ENCODE measurements at places on chromosomes 7 and 10.

GRCh38 chr10:67827811-67828210 is 10.2 kb downstream of the DNAJC12 start:
- DNase-seq: no peak

GRCh38 chr7:16804674-16805439 is at the start of gene AGR2:
AGR2 (minus strand) TSS chr7:16804999; CDS start chr7:16801796, 3,203 bp downstream.
- DNase-seq: no peak

GRCh38 chr7:148192491-148192890 is 398.1 kb upstream of the C7orf33 start:
- DNase-seq: no peak

DNA sequence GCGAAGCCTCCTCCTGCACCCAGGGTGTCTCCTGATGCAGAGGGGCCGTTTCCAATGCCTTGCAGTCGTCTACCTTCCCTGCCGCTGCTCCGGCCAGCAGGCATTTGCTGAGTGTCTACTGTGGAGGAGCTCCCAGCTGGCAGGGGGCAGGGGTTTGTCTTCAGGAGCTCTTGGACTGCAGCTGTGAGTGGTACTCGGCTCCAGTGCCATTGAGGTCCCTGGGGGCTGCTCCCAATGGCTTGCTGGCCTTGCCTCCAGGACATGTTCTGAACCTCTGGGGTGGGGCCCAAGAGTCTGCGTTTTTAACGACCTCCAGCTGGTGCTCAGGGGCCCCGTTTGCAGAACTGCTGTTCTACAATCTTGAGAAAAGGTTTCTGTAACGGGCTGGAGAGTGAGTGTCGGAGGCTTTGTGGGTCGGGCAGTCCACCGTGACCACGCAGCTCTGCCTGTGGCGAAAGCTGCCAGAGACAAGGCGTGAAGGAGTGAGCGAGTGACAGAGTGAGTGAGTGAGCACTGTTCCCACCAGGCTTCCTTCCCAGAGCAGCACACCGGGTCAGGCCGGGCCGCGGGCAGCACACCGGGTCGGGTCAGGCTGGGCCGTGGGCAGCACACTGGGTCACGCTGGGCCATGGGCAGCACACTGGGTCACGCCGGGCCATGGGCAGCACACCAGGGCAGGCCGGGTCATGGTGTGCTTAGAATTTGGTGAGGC is 520.2 kb downstream of the PTPRN2 start:
- DNase-seq: no peak

- DNase-seq: no peak
Measured at GRCh38 chr10:30096564-30096963, 37.2 kb upstream of the JCAD start.

DNA sequence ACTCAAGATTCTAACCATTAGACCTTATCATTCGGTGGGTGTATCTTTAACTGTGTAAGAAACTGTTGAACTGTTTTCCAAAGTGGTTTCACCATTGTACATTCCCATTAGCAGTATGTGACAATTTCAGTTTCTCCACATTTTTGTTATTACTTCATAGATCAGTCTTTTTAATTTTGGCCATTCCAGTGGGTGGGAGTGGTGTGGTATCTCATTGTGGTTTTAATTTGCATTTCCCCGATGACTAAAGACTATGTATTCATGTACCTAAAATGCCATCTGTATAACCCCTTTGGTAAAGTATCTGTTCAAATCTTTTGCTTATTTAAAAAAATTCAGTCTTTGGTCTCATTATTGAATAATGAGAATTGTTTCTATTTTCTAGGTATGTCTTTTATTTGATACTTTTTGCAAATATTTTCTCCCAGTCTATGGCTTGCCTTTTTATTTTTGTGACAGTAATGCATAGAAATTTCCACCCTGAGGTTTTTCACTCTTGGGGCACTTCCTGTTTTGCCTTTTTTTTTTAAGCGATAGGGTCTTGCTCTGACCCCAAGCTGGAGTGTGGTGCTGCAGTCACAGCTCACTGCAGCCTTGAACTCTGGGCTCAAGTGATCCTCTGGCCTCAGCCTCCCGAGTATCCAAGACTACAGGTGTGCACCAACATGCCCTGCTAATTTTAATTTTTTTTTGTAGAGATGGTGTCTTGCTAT is 141.1 kb upstream of the ITGB1 start:
- peak; percentile 45 for DNase-seq

GRCh38 chr10:101226491-101227428 is 2.5 kb downstream of the LBX1 start:
- no peak for DNase-seq

DNA sequence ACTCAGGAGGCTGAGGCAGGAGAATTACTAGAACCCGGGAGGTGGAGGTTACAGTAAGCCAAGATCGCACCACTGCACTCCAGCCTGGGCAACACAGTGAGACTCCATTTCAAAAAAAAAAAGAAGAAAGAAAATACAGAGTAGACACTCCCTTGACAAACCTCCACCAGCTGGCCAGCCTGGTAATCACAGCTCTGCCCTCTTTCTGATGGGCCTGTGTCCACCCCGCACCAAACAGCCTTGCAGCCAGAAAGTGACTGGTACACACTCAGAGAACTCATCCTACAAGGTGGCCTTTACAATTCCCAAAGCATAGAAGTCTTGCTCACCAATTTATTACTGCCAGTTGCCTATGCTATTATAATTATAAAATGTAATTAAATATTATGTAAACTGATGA is 66.6 kb downstream of the COBL start:
- DNase-seq: no peak

GRCh38 chr10:36515319-36515718 is 610.1 kb upstream of the ANKRD30A start:
- DNase-seq: no peak

GRCh38 chr10:11164803-11165590 is 147.3 kb downstream of the CELF2 start:
- DNase-seq: peak; percentile 77

GRCh38 chr7:6615723-6616555 is 529 bp downstream of the ZNF853 start:
- no peak for DNase-seq

DNA sequence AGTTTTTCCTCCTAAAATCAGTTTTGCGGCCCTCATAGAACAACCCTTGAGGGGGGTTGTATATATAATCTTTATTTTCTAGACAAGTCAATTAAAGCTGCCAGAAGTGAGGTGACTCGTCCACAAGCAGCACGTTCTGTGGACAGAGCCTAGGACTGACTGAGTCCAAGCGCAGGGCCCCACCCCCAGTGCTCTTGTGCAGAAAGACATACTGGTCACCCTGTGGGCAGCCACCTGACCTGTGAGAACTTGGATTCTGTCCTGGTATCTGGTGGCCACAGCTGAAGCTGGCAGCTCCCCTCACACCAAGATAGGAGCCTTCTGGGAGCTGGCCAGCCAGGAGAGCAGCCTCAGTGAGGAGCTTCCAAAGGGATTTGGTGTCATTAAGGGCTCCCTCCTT is 89.3 kb downstream of the GRK5 start:
- no peak for DNase-seq

DNA sequence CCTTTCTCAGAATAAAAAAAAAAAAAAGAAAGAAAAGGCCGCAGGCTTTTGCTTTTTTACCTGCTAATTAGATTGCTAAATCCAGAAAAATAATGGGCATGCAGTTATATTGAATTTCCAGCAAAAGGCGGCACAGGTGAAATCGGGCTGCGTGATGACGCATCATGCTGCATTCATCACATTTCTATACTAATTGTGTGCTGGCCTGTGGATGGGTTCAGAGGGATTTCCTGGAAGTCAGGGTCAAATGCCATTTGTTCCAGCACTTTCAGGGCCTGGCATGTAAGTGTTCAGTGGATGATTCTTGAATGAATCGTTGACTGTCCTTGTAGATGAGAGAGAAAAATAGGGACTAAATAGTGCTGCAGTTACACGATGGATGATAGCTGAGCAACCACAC is 292.7 kb downstream of the CAMK1D start:
- no peak for DNase-seq

DNA sequence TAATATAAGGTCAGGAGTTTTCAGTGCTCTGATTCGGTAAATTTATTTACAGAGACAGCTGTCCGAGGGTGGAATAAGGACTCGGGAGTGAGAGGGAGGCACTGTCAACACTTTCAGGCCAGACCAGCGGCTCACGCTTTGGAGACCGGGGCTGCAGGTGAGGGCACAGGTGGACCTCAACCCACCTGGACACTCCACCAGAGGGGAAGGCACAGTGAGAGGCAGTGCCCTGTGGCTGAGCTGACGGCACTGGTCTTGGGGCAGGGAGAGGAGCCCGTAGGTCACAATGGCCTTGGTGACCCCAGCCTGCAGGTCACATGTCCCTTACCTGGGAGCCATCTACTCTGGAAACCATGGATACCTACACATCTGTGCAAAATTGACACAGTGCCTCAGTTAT is 315.1 kb downstream of the ADARB2 start:
- no peak for DNase-seq

DNA sequence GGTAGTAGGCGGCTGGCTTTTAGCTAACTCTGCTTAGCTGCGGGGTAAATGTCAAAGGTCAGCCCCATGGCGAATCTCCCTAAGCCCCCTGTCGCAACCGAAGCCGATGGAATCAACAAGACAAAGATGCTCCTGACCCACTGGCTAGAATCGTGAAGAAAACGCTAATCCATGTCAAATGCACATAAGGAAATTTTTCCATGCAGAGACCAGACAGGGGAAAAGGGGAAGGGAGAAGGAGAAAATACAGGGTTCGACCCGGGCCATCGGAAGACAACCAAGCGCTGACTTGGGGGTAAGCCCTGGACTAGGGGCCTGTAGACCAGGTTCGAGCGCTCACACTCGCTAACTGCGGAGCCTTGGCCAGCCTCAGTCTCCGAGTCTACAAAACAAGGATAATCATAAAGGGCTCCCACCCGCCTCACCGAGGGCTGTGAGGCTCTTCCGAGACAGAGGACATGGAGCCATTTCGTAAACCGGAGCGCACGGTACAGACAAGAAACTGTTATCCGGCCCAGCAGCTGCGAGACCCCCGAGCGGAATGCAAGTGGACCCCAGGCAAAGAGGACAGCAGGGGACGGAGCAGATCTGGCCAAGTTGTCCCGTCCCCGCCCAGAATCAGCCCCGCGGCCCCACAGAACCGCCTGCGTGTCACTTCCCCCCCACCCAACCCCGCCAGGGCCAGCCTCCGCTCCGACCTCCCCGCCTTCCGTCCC is 507 bp downstream of the SAR1A start:
- peak; percentile 56 for DNase-seq

DNA sequence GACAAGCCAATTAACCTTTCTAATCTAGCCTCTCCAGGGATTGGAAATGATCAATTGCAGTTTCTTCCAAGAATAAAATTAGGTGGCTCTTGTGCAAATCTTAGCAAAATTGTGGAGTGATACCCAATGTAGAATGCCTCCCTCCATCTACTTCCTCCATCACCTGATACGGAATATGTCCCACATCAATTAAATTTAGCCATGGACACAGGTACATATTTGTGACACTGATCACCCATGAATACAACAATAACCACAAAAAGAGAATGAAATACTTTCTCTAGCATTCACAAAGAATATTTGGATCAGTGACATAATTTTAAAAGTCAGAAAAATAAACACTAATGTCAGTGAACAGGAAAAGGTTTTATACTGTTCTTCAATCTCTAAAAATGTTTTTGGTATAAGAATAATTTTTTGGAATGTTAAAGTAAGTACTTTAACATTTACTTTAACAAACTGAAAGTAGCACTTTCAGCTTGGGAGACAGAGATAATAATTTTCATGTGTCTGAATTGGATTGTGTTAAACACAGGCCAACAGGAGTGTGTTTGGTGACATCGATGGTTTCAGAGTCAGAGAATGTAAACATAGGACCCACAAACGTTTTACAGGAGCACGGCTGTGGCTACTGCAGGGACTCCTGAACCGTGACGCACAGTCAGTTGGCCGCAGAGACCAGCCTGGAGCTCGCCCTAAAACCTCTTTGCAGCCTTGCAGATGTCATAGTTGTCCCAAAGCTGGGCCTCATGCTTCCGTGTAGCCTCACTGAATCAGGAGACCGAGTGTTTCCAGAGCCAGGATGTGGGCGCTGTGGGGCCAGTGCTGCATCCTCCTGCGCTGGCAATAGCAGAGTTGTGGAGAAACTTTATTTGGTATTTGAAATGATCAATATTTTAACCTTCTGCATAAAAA is 7.2 kb downstream of the RBM20 start:
- peak; percentile 9 for DNase-seq

DNA sequence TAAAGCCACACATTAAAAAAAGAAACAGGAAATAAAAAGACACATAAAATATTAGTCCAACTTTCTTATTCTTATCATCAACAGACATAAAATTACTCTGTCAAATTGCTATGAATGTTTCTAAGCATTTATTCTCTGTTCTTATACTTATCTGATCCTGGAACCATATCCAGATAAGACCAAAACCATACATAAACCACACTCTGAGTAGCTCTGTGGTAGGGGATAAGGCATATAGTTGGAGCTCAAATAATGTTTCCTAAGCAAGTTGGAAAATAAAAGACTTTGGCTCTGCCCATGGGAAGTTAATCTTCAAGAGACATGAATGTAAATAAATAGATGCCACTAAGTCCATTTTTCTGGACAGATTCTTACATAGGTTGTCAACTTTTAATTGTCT is 103.1 kb upstream of the PLXDC2 start:
- DNase-seq: no peak

GRCh38 chr7:21771906-21772610 is 173.6 kb downstream of the CDCA7L start:
- no peak for DNase-seq

DNA sequence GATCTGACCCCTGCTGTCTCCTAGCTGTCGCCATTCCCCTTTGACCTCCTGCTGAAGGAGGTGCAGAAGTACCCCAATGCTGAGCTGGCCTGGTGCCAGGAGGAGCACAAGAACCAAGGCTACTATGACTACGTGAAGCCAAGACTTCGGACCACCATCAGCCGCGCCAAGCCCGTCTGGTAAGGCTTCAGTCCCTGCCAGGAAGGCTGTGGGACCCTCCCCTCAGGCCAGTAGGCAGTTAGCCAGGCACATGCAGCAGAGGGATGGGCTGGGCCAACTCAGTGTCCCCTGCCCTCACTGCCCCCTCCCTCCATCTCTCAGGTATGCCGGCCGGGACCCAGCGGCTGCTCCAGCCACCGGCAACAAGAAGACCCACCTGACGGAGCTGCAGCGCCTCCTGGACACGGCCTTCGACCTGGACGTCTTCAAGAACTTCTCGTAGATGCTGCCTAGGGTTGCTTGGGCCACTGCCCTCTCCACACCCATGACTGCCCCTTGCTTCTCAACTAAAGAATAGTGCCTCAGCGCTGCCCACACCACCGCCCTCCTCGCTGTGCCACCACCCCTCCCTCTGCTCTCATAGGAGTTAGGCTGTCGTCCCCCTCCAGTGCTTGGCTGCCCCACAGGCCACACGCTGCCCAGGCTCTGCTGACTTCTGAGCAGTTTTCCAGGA is 41.0 kb upstream of the ZMIZ2 start:
- no peak for DNase-seq

DNA sequence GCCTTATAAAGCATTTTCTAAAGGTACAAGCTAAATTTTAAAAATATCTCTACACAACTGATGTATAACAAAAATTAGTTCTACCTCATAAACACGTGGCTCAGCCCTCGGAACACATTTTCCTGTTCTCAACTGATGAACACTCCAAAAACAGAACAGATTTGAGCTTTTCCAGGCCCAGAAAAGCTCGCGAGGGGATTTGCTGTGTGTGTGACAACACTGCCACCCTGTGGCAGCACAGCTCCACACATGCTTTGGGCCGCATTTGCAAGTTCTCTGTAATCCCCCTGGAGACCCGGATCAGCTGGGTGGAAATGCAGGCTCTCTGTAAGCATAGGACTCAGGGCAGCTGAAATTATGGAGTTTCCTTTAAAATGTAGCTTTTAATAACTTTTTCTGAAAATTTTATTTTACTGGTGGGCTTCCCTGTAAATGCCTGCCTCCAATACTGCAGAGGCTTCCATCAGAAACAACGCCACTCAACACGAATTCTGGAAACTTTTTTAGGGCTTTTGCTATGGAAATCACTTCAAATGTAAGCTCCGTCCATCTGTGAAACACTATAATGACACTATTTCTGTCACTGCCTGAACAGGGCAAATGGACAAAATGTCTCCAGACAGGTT is 155.5 kb downstream of the COBL start:
- DNase-seq: peak; percentile 64
